ENCODE measurements at places on chromosomes 2 and 18. TPM values are rescaled to one million over a fixed set of nuclear protein-coding genes. Genes with fewer than 3 reads are reported as not detected.

The FBLN7 gene
- 2.4 TPM for total RNA-seq

- peak; percentile 92 for DNase-seq
Observed at GRCh38 chr2:164599954-164600589, 21.2 kb downstream of the GRB14 start.

- no peak for DNase-seq
Observed at GRCh38 chr18:32848826-32849225, 76.0 kb upstream of the KLHL14 start.

DNA sequence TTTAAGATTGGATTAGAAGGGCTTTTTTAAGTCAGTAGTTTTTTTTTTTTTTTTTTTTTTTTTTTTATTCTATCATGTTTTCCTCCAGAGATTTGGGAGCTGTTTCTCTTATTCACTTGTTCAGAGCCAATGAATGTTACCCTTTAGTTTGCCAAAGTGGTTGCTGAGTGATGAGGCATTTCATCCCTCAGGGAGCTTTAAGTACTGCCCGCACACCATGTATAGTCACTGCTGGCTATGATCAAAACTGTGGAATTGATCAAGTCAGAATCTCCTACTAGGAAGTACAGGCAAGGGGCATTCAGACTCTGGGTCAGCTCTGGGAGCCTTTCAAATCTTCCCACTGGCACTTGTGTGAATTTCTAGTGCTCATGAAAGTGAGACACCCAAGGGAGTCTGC is 201.6 kb downstream of the IKZF2 start:
- DNase-seq = no peak

The FBXO41 gene
- total RNA-seq = 0.34 TPM

The FOXD4L1 gene
- 0.17 TPM for total RNA-seq

The LYPD6B gene
- not detected for total RNA-seq

- no peak for DNase-seq
Observed at GRCh38 chr2:230949966-230950873, 25.2 kb upstream of the GPR55 start.

The NPHP1 gene
- total RNA-seq = 2.9 TPM

- peak; percentile 41 for DNase-seq
Observed at GRCh38 chr2:197261808-197262226, 48.8 kb downstream of the ANKRD44 start.

DNA sequence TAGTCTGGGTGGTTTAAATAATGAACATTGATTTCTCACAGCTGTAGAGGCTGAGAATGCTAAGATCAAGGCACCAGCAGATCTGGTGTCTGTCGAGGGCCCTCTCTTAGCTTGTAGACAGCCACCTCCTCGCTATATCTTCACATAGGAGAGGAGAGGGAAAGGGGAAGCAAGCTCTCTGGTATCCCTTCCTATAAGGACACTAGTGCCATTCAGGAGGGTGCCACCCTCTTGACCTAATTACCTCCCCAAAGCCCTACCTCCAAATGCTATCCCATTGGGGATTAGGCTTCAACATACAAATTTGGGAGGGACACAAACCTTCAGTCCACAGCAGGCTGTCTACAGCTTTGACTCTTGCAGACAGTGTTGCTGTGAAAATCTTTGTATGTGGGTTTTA is 76.7 kb downstream of the BOLA3 start:
- DNase-seq = no peak

GRCh38 chr2:66569321-66569851 is 134.5 kb downstream of the MEIS1 start:
- DNase-seq = no peak

The DOK6 gene
- total RNA-seq = 1.0 TPM

DNA sequence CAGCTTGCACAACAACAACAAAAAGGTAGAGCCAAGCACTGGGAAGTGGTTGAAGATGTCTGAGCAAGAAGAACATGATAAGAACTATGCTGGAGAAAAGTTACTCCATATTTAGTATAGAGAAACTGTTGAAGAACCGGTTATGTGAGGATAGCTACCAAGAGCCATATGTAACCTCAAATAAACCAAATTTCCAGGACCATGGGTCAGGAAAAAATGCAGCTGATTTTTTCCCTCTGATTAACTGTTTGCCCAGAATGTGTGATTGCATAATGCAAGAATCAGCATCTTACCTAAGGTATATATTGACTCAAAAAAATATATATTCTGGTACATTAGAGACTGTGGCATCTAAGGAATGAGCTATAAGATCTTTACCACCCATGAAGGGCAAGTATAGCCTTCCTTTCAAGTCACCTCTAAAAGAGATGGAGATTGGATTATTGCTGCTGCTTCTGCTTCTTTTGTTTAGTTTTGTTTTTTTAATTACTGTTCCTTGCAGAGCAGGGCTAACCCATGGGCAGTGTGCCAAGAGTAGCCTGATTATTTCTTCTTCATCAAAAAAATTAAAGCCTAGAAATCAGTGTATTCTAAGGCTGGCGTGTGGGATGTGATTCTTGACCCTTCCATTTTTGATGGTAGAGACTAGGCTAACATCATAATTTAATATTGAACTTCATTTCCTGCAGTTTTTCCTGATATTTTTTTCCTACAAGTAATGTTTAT is 76.9 kb upstream of the MAP3K20 start:
- DNase-seq = peak; percentile 21

DNA sequence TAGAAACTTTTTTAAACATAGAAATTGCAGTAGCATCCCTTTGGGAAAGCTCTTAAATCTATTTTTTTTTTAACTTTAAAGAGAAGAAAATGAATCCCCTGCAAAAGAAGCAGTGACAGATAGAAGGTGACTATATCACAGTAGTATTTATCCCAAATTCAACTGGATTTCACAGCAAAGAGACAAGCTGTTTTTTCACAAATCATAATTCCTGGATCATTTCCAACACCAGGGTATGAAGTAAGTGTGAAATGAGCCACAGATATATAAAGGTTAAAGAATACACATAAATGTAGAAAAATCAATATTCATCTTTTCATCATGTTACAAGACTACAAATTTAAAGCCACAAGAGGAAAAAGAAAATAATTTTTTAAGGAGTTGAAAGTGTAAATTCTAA is 1404.9 kb upstream of the NXPH2 start:
- DNase-seq = no peak

The FARSB gene
- total RNA-seq = 14.1 TPM

GRCh38 chr2:219285894-219286425 is 6.8 kb downstream of the DNAJB2 start:
- no peak for DNase-seq

- peak; percentile 62 for DNase-seq
Observed at GRCh38 chr2:54456612-54457322, 640 bp downstream of the SPTBN1 start.

GRCh38 chr2:117621326-117621725 is 193.2 kb upstream of the DDX18 start:
- DNase-seq = no peak

DNA sequence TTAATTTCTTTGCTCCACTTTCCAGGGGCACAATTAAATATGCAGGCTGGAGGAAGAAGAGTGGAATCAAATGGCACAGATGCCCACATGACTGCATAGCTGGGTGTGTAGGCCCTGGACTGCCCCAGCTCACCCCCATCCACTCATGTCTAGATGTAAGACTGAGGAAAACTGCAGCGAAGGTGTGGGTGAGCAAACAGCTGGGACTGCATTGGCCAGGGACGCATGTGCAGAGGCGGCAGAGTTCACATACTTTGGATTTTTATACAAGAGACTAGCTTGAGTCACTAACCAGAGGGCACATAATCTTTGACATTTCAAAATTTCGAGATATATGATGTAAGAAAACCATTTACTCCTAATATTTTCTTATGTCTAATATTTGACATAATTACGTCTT is 60.1 kb downstream of the SPIRE1 start:
- peak; percentile 71 for DNase-seq

- DNase-seq = no peak
Observed at GRCh38 chr2:78576409-78576808, 449.1 kb upstream of the REG3G start.

DNA sequence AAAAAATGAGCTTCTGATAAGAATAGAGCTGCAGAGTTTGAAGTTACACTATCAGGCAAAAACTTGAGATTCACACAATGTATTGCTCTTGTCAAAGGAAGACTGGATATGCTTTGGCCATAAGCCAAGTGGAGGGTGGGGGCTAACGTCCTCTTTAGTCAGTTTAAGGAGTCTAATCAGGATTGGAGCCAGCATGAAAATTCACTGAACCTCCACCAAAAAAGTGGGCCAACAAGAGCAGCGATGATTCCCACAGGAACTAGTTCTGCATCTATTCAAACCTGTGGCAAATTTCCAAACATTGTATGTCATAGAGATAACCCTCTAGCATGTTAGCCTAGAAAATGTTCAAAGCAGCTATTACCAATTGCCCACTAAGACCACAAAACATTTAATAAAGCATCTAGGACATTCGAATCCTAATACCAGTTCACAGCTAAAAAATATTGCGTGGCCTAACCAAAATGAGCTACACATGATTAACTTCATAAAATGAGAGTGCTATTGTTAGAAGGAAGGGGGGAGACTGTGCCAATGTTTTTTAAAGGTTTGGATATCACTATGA is 43.5 kb upstream of the TMEM247 start:
- DNase-seq = no peak

The ARHGAP15 gene
- not detected for total RNA-seq

DNA sequence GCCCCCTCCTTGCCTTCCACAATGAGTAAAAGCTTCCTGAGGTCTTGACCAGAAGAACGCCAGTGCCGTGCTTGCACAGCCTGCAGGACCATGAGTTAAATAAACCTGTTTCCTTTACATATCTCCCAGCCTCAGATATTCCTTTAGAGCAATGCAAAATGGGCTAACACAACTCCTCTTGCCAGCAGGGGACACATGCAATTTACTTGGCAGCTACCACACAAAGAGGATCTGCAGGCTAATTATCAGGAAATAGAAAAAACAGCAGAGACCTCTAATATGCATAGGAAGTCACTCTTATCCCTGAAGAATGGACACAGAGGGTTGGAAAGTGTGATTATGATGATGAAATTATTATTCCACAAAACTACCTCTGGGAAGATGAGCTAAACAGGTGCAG is 114.0 kb downstream of the PIEZO2 start:
- no peak for DNase-seq

- DNase-seq = no peak
Observed at GRCh38 chr2:853203-853870, 97.3 kb upstream of the SNTG2 start.

DNA sequence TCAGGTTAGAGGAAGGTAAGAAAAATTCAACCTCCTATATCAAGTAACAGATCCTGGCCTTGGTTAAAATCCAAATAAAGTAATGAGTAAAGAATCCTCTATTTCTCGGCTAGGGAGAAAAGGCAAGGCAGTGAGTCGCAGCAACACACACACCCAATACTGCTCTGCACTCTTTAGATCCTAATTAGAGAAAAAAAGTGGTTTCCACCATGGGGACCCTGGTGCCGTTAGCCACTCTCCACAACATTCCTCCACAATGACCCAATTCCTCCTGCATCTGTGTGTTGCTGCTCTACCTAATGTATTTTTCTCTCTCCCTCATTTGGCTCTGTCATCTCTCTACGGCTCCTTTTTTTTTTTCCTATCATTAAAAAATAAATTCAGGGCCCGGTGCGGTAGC is 462.7 kb downstream of the METTL4 start:
- DNase-seq = no peak

DNA sequence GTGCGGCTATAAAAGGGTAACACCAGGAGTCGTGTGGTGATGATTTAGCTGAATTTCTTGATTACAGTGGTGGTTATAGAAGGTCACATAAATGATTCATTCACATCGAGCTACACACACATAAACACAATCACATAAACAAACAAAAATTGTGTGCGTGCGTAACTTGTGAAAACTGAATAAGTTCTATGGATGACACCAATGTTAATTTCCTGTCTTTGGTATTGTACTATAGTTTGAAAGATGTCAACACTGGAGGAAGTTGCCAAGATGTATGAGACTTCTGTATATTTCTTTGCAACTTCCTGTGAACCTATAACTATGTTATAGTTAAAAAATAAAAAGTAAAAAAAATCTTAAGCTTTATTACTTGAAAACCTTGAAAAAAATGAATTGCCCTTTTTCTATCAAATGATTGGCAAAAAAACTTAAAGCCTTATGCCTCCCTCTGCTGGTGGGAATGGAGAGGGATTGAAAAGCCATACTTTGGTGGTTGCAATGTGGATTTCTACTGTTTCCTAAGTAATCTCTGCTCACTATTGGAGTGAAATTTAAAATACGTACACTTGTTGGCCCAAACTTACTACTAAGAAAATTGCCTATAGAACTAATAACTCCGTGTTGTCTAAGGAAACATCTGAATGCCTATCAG is 227.7 kb downstream of the RPIA start:
- peak; percentile 67 for DNase-seq

DNA sequence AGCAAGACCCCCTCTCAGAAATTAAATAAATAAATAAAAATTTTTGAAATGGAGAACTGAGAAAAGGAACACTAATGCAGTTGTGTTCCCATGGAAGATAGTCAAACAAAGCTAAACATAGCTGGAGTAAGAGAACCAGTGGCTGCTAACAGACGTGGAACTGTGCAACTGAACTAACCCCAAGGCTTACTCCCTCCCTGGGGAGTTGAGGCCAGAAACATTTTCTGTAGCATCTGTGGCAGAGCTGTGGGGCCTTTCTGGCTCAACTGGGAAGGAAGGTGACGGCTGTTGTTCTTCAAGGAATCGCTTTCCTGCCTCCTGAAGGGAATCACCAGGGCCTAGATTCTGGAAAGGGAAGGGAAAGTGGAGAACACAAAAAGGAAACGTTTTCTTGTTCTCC is 53.9 kb upstream of the B3GNT2 start:
- DNase-seq = no peak

The TGFA gene
- total RNA-seq = 22.6 TPM

- DNase-seq = no peak
Observed at GRCh38 chr2:46796031-46796430, 119.6 kb downstream of the MCFD2 start.

Measured in dermis blood vessel endothelial cell (primary cell).